ENCODE measurements at places on chromosomes 5 and 9.

DNA sequence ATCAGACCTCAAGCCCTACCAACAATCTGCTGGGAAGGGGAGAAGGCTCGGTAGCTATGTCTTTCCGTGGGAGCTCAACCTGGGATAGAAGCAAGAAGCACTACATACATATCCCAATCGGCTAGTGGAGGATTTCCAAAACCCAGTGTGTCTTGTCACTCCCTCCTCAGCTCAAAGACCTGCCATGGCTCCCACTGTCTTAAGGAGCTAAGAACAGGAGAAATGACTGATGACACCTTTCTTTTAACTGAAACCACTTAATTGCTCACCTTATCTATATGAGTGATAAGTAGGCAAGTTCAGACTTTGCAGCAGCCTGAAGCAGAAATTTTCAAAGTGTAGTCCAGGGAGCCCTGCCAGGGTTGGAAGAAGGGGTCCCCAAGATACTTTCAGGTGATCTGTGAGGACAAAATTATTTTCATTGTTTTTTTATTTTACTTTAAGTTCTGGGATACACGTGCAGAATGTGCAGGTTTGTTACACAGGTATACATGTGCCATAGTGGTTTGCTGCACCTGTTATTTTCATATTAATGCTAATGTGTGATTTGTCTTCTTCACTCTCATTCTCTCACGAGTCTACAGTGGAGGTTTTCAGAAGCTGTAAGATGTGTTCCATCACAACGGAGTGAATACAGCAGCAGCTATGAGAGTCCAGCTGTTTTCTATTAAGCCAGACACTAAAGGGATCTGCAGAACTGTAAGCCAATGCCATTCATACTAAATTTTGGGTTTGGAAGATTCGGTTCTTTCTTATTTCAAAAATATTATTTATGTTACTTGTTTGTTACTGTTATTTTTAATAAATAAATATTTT, 41.4 kb downstream of the PAX5 start:
- DNase-seq: no peak

- no peak for DNase-seq
These were observed 13.4 kb downstream of the HSPA5 start for GRCh38 chr9:125227761-125228160.

DNA sequence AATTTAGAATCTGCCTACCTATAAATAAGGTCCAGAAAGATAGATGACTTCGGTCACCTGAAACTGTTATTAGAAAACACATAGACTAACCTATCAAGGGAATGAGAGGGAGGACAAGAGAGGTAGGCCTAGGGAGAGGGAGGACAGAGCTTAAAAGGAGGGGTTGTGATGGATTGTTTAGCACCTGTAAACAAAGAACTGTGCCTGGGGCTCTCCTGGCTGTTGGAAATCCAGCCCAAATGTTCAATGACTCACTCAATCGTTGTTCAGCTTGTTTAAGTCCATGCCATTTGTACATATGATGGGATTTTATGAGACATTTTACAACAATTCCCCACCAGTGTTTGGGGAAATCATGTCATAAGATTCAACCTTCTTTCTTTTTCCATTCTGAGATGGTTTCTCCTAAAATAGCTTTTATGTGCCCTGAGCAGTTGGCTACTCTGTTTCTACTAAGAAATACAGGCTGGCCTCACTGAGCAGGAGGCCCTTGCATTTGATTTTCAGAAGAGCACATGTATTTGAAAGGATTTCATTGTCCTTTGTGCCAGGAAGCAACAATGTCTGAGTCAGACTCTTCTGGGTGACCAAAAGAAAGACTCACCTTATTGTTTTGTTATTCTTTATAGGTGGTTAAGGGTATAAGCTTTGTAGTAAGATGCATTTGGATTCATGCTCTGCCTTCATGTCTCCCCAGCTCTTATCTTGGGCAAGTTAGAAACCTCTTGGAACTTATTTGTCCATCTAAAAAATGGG, 48.2 kb upstream of the GPR151 start:
- DNase-seq: no peak

GRCh38 chr9:72006501-72006900, 53.9 kb downstream of the C9orf57 start:
- no peak for DNase-seq

GRCh38 chr5:88808153-88808552, 74.8 kb downstream of the MEF2C start:
- DNase-seq: no peak

GRCh38 chr9:133579601-133580418, 29.4 kb downstream of the FAM163B start:
- DNase-seq: no peak

DNA sequence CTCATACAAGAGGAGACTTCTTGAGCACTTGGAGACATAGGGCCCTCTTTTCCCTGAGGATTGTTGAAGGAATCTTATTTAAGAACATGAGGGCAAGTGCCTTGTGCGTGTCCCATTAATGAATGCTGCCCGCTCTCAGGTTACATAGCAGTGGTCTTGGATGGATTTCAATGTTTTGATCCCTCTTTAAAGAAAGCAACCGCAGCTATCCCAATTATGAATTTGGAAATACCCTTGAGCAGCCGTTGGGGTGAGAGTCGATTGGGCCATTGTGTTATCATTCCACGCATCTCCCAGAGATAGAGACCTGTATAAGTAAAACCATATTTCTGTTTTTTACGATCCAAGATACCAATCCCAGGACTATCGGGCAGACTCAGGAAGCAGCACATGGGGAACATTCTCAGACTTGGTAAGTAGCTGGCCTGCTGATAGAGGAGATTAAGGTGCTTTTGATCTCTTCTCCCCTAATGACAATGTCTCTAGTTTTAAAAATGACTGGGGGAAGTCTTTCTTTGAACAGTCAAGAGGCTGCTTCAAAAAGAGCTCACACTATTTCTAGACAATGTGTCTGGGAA, 145.3 kb downstream of the MACROH2A1 start:
- no peak for DNase-seq

Data from hematopoietic multipotent progenitor cell treated with erythropoietin and hydrocortisone succinate and interleukin-3 and kit ligand, for 8 days (in vitro differentiated cells).